ENCODE measurements at places on chromosomes 4 and X. TPM values are rescaled to one million over a fixed set of nuclear protein-coding genes. Genes with fewer than 3 reads are reported as not detected.
A peak's percentile ranks its signal among the peaks of the same experiment; 100 is the strongest.

Gene BDH2
- polyA plus RNA-seq, result 54.5 TPM

Gene SPATA4
- polyA plus RNA-seq, result 0.24 TPM

Gene NWD2
- polyA plus RNA-seq, result 0.06 TPM

Gene LANCL3
- 0.43 TPM for polyA plus RNA-seq

Gene SLC10A4
- polyA plus RNA-seq, result 0.39 TPM

Gene FAM149A
- polyA plus RNA-seq, result 7.5 TPM

Gene VGLL1
- not detected for polyA plus RNA-seq

Gene RPGR
- 4.4 TPM for polyA plus RNA-seq

Gene ATP2B3
- 0.76 TPM for polyA plus RNA-seq

Gene OPHN1
- polyA plus RNA-seq, result 17.0 TPM

Gene CLDN2
- 0.47 TPM for polyA plus RNA-seq

DNA sequence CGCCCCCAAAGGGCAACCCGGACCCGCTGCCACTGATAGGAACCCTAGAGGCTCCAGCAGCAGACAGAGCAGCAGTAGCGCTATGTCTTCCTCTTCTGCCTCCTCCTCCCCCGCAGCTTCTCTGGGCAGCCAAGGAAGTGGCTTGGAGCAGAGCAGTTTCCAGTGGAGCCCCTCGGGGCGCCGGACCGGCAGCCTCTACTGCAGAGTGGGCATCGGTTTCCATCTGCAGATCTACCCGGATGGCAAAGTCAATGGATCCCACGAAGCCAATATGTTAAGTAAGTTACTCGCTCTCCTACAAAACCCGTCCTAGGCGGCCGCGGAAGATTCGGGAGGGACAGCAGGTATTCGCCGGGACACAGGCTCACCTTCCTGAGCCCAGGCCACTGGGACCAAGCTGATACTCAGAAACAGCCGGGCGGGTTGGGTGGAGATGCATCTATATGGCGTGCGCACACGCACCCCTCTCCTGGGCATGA lies 477 bp downstream of the FGF5 start:
- peak; percentile 23 for DNase-seq

GRCh38 chrX:142978130-142978684 lies 47.5 kb upstream of the SPANXN4 start:
- DNase-seq, result no peak

DNA sequence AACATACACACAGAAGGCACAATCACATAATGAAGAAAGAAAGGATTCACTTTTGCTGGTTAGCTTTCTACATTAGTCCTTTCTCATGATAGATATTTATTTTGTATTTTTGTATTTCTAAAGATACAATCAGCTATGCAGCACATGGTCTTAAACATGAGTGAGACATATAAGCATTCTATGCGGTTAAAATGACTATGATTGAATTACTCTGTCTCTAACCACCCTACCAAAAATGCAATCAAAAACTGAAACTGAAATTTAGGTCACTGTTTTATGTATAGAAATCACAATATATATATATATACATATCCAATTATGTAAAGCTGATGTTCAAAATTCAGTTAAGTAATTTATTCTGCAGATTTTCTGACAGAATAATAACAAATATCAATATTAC lies 21.9 kb downstream of the CXXC4 start:
- DNase-seq, result no peak

DNA sequence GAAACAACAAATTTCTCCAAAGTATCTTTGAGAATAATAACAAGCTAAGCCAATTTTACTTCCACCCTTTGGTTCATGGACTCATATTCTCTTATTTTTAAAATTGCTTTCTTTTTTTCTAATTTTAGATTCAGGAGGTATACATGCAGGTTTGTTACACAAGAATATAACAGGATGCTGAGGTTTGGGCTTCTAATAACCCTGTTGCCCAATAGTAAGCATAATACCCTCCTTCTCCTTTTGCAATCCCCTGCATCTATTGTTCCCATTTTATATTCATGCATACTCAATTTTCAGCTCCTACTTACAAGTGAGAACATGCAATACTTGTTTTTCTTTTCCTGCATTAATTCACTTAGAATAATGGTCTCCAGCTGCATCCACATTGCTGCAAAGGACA lies 202.3 kb upstream of the FSTL5 start:
- no peak for DNase-seq

GRCh38 chr4:9971711-9972110 lies 49.6 kb downstream of the SLC2A9 start:
- DNase-seq, result no peak

GRCh38 chr4:138090150-138090917 lies 151.8 kb downstream of the SLC7A11 start:
- DNase-seq, result peak; percentile 90

DNA sequence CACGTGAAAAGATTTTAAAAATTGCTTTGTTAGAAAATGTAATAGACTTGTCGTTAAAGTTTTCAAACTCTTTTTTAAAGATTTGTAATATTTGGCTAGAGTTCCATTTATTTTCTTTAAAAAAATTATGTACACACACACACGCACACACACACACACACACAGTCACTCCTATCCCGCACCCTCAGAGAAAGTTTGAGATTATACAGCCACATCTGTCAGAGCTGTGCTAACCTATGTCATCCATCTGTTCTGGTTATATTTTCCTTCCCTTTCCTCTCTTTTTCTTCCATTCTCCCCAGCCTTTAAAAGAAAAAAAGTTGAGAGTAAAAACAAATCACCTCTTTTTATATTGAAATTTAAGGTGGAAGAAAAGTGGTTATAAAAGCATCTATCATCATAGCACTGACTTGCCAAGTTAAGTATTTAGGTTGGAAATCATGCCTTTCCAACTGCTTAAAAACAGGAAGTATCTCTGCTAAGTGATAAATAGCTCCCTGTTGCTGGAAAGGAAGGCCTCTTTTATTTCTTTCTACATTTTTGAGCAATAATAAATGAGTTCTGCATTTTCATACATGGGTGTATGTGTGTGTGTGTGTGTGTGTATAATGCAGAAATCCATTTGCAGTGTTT lies 163.3 kb upstream of the SPRY1 start:
- DNase-seq, result peak; percentile 53

GRCh38 chr4:128516301-128516969 lies 228.8 kb upstream of the PGRMC2 start:
- DNase-seq, result peak; percentile 94

GRCh38 chr4:68693325-68694075 lies 23.0 kb upstream of the UGT2B15 start:
- DNase-seq, result no peak

GRCh38 chrX:40960041-40960440 lies 125.2 kb upstream of the USP9X start:
- DNase-seq, result no peak
